AG04449 (cell line): ENCODE measurements at places on chromosomes 5 and 9.

- DNase-seq = no peak
These were observed 16.4 kb downstream of the C5orf63 start for GRCh38 chr5:127056896-127057295.

DNA sequence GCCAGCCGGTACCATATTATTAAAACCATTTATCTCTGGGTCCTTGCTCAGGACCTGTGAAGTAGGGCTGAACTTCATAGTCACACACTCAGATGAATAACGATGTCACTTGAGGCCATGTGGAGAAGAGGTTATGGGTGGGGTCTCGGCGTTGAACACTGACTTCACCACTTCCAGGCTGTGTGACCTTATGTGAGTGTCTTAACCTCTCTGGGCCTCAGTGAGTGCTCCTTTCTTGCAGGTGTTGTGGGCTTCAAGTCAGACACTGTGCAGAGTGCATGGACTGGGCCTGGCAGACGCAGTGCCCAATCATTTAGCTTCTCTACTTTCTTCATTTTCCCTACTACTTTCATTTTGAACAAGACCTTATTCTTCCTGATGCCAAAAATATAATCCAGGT lies 278.8 kb downstream of the PBX3 start:
- no peak for DNase-seq

DNA sequence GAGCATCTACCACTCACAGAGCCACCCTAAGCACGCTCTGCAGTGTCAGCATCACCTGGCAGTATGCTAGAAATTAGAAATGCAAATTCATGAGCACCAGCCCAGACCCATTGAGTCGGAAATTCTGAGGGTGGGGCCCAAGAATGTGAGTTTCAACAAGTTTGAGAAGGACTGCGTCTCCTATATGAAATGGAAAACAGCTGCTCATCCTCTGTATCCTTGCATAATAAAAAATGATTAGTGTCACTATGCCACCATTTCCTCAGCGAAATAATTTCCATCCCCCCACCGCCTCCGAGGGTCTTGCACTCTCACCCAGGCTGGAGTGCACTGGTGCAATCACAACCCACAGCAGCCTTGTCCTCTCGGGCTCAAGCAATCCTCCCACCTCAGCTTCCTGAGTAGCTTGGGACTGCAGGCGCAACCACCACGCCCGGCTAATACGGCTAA lies 1.3 kb upstream of the IQGAP2 start:
- DNase-seq = no peak

GRCh38 chr9:83656032-83656680 lies 33.2 kb downstream of the IDNK start:
- DNase-seq = no peak

DNA sequence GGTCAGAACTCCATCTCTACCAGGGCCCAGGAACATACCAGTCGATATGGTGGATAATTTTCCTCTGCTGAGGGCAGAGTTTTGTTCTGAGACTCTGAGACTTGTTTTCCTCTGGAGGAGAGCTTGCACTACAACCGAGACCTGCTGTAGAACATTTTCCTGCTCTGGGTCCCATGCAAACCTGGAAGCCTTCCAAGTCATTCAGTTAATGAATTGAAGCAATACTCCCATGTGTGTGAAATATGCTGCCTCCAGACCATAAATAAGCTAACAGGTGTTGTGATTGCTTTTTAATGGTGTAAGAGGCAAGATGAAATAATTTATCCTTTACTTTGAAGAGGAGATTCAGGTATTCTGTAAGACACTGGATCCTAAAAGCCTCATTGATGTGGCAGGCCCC lies 372.8 kb downstream of the TMEM167A start:
- DNase-seq = no peak

DNA sequence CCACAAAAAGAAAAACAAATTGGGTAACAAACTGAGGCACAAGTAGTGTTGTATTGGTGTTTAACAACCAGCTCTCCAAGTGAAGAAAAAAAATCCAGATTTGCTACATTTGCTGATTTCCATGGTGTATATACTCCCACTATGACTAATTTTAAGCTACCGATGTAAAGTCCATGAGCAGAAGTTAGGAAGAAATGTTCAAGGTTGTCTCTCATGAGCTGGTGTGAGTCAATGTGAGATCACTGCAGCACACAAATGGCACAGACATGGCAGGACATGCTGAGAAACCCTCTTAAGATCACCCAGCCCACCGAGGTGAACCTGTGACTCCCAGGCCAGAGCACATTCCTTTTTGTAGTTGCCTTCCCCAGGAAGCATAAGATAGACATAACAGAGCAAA lies 36.2 kb downstream of the SLC44A1 start:
- DNase-seq = no peak

- DNase-seq = no peak
These were observed 4.8 kb downstream of the ARHGEF28 start for GRCh38 chr5:73630765-73631164.

DNA sequence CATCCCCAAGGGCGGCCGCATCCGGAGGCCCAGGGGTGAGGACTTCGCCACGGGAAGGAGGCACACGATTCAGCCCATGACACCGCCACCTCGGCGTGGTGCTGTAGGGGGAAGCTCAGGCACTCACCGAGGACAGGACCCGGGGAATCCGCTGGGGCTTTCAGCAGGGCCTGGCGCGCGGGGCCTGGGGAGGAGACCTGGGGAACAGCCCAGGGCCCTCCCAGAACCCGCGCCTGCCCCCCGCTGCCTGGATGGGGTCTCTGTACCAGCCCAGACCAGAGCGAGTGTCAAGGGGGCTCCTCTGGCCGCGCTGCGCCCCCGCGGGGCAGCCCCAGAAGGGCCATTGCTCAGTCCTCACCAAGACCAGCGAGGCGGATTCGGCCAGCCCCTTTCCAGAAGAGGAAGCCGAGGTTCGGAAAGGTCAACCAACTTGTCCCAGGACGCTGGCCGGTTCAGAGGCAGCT lies 12.8 kb downstream of the COL23A1 start:
- no peak for DNase-seq

- no peak for DNase-seq
These were observed 11.6 kb upstream of the NKD2 start for GRCh38 chr5:997001-997474.

DNA sequence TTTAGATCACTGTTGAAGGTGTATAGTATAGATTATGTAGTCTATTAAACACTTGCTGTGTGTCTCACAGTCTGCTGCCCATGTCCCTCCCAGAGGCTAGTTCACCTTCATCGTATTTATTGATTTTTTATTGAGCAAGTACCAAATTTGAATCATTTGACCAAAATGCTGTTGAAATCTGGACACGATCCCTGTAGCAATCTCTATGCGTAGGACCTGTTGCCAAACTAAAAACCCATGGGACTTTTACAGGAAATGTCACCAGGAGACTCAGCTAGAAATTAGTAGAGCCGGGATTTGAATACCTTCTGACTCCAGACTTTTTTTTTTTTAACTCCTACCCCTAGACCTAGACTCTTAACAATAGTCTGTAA lies 17.5 kb downstream of the SLC31A1 start:
- no peak for DNase-seq

GRCh38 chr9:134046894-134047681 lies 20.7 kb downstream of the BRD3 start:
- DNase-seq = no peak

- DNase-seq = no peak
These were observed 90.9 kb upstream of the GRIA1 start for GRCh38 chr5:153399595-153399994.

DNA sequence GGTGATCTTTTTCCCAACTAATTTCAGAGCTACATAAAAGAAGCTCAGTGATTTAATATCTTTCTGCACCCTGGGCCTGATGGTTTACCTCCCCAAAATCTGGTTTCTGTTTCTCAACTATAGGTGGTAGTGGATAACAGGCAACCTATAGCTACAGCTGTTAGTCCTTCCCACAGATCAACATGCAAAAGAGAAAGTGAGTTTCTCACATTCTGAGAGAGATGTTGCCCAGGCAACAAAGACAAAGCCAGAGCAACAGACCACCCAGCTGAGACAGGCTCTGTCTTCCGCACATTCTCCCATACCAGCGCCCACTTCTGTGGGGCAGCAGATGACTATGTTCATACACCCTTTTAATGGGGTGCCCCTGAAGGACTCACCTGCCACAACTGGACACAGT lies 40.7 kb upstream of the PPP2R2B start:
- DNase-seq = no peak
